Kidney epithelial cell (primary cell): ENCODE measurements at places on chromosomes 13 and 19. TPM values are rescaled to one million over a fixed set of nuclear protein-coding genes. Genes with fewer than 3 reads are reported as not detected.

The POLR2E gene
- total RNA-seq, result 204 and 267 TPM in 2 replicates

DNA sequence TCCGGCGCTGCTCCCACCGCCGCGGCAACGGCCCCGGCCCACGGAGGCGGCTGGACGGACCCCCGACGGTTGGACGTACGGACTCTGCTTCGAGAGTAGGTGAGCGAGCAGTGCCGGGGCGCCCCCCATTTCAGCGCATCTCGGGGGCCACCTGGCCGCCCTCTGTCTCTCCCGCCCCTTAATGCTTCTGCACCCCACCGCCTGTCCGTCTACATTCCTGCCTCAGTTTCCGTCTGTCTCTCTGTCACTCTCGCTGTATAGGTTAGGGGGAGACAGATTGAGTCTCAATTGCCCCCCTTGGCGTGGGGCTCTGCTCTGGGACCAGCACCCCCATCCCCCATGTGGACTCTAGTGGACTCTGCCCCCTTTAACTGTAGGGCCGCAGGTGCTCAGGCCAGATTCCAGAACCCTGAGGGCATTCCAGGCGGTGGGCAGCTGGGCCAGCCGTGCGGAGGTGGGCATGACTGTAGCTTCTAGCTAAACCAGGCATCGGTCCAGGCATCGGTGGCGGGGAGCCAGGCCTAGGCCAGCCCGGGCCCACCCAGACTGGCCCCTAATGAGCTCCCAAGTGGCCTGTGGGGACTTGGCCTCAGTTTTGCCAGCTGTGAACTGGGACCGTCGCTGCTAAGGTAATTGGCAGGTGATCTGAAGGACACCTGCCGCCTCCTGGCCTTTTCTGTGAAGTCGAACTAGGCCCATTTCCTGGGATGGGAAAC is 373 bp downstream of the TNFAIP8L1 start:
- DNase-seq, result no peak

The NDUFB7 gene
- total RNA-seq, result 350 and 363 TPM in 2 replicates

GRCh38 chr13:22086597-22087330 is 415.9 kb downstream of the FGF9 start:
- no peak for DNase-seq

GRCh38 chr13:110414931-110415330 is 107.8 kb downstream of the COL4A2 start:
- no peak for DNase-seq

- no peak for DNase-seq
These were observed 8.3 kb upstream of the CRX start for GRCh38 chr19:47813304-47813994.

The SLC25A30 gene
- total RNA-seq, result 9.7 and 14.0 TPM in 2 replicates

DNA sequence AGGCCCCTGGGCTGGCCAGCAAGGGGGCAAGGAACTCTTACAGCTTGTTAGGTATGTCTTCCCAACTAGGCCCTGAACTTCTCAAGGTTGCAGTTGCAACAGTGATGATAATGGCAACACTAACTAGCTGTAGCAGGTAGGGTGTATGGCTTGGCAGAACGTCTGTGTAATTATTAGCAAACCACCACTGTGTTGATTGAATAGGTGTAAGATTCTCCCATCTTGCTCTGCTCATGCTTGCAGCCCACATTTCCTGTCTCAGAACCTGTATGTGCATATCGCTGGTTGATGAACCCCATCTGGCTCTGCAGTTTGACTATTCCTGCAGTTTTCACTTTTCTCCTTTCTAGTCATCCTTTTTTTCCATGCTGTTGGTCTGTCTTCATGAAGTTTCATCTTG is 178.8 kb downstream of the KATNAL1 start:
- DNase-seq, result no peak

DNA sequence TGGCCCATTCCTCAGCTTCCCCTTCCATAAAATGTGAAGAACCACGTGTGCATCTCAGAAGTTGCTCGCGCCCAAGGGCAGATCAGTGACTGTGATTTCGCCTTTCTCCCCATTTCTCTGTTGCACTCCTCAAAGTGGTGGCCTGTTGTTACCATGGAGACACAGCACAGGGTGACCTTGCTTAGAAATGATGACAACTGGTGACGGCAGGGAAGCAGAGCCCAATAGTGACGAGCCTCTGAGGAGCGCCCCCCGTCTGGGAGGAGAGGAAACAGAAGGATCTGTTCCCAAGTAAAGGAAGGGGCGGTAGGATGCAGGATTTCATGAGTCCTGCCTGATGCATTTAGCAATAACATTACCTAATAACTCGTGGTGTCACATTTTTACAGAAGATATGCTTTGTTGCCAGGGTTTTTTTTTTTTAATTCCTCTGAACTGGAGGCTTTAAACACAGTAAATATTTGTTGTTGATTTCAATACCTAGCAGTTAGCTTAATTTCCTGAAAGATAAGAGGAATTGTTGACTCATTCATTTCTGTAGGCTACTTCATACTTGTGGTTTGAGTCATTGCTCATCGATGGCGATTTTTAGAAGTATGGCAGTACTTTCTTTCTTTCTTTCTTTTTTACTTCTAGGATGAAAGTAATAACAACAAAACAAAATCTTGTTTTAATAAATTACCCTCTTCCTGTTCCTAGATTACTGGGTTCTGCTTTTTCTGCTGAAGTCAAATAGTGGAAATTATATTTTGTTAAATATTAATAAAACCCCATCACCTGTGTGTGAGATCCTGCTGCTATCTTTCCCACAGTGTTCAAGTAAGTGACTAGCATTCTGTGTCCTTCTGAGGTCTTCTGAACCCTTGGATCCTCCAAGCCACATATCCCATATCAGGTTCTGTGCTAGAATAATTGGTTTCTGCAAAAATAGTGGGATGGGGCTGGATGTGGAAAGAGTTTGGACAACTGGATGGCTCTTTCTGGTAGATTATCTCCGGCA is 36.0 kb downstream of the MBNL2 start:
- DNase-seq, result peak; percentile 70

DNA sequence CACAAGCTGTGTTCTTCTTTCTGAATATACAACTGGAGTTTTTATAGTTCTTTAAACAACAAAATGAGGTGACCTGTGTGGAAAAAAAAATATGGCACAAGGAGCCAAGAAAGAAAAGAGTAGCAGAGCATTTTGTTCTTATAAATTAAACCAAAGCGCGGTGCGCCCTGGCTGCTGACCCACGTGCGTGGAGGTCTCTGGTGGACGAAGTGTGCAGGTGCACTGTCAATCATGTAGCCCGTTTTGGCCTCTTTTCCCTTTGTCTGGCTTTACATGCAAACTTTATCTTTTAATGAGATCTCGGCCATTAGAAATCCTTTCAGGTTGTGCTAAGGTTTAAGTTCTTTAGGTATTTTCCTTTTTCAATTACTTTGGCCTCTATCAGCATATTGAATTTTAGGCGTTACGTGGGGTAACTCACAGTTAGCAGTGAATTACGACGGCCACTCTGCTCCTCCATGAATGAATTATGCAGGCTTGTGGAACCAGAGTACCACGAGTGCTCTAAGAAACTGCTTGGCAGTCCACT is 443.9 kb upstream of the SLC10A2 start:
- DNase-seq, result no peak

DNA sequence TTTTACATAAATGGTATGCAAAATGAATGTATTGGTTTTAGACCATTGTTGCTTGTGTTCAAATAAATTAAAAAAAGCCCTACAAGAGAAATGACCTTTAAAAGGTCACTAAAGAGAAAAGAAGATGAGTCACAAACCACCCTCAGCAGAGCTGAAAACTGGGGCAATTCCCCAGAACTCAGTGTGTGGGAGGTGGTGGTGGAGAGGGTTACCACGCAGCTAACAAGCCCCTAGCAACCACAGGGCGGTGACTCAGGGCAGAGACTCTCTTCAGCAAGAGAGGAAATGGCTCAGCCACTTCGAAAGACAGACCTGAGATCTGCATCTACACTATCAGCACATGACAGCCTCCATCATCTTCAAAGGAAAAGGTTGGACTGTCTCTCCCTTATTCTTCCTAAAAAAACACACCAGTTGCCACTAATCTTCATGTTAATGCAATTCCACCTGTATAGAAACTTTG is 29.4 kb upstream of the NDFIP2 start:
- DNase-seq, result peak; percentile 92

DNA sequence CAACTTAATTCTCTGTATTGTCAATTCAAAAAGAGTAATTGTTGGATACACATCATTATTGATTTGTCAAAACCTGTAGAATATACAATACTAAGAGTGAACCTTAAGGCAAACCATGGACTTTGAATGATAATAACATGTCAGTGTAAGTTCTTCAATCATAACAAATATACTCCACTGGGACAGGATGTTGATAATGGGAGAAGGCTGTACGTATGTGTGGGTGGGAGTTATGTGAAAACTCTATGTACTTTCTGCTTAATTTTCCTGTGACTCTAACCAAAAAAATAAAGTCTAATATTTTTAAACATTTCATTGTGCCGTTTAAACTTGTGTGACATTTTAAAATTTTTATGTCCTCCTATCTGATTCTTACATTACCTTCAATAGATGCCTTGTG is 526.7 kb downstream of the SUCLA2 start:
- no peak for DNase-seq

DNA sequence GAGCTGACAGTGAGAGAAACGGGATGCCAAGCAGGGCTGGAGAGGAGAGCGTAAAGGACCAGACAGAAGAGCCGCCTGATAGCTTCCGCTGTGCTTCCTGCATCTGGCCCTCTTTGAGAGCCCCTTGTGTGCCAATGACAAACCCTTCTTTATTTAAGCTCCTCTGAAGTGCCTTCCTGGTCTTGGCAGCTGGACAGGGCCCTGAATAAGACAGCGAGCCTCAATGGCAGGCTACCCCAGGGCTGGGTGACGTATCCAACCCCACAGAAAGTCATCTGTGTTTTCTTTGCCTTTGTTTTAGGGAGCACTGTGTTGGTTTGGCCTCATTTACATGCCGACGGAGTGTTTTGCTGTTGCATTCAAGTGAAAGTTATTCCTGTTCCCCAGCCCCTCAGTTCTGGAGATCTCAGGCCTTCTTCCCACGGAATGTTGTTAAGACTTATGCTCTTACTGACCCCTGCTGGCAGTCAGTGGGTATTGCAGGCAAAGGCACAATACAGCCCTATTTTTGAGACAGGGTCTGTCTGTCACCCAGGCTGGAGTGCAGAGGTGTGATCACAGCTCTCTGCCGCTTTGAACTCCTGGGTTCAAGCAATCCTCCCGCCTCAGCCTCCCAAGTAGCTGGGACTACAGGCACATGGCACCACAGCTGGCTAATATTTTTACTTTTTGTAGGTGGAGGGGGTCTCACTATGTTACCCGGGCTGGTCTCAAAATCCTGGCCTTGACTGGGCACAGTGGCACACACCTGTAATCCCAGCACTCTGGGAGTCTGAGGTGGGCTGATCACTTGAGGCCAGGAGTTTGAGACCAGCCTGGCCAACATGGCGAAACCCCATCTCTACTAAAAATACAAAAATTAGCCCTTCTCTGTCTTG is 16.8 kb downstream of the CCL25 start:
- no peak for DNase-seq

- DNase-seq, result no peak
These were observed 107.2 kb downstream of the NALCN start for GRCh38 chr13:101309014-101309619.

- no peak for DNase-seq
These were observed 512.3 kb upstream of the PCDH9 start for GRCh38 chr13:67742478-67742877.

The KIR2DL1 gene
- not detected in 2 replicates for total RNA-seq

GRCh38 chr13:109781384-109782065 is 4.9 kb downstream of the IRS2 start:
- DNase-seq, result no peak
